ENCODE measurements at places on chromosomes 2 and 18.

GRCh38 chr18:40962784-40963183 is 992.2 kb upstream of the PIK3C3 start:
- no peak for DNase-seq

DNA sequence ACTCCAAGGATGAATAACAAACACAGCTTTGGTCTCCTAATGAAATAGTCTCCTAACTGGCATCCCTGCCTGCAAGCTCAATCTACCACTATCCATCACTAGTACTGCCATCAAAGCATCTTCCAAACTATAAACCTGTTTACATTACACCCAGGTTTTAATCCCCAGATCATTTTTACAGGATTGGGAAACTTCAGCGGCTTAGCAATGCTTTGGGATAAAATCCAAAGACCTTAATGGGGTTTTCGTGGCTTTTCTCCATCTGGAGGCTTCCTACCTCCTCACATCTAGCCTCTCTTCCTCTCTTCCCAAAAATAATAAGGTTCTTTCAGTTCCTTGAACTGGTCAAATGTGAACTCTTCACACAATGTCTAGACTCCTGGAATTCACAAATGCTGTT is 92.2 kb upstream of the SETBP1 start:
- no peak for DNase-seq

GRCh38 chr2:132979339-132980093 is 309.5 kb upstream of the LYPD1 start:
- DNase-seq, result no peak

GRCh38 chr2:240464514-240465241 is 29.2 kb downstream of the GPC1 start:
- DNase-seq, result peak; percentile 3

- no peak for DNase-seq
Observed at GRCh38 chr2:38159597-38159996, 83.6 kb upstream of the CYP1B1 start.

DNA sequence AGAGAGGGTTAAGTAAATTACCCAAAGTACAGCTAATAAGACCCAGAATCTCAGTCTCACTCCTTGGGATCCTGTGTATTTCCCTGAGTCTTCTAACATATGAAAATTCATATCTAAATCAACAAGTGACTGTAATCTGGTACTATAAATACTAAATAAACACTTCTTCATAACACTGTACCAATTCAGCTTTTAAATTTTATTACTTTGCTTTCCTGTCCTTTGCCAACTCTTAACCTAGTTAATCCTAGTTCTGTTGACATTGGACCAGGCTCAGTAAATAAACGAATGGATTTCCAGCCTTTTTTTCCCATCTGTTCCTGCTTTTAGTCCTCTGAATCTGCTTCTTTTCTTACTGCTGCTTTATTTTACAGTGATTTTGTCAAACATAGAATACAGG is 13.8 kb downstream of the MRPL35 start:
- DNase-seq, result no peak

GRCh38 chr2:72819501-72819900 is 6.3 kb downstream of the EXOC6B start:
- DNase-seq, result no peak

GRCh38 chr18:9608728-9609127 is 5.6 kb downstream of the PPP4R1 start:
- no peak for DNase-seq

- DNase-seq, result no peak
Observed at GRCh38 chr2:42342061-42342794, 18.8 kb downstream of the COX7A2L start.

DNA sequence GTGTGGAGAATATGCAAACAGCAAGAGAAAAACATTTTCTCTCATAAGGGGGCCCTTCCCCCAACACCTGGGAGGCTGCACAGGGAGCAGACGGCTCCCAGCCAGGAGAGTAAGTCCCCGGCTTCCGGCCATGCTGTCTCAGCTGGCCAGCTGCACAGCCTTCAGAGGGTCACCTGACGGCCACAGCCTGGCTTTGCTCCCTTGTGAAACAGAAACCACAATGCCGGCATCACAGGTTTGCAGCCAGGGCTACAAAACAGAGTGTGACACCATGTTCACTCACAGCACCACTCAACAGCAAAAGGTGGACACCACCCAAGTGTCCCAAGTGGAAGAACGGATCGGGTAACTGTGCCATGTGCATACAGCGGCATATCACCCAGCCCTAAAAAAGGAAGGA is 86.9 kb upstream of the GPC1 start:
- no peak for DNase-seq

- DNase-seq, result no peak
Observed at GRCh38 chr2:181675254-181675653, 5.1 kb downstream of the NEUROD1 start.

DNA sequence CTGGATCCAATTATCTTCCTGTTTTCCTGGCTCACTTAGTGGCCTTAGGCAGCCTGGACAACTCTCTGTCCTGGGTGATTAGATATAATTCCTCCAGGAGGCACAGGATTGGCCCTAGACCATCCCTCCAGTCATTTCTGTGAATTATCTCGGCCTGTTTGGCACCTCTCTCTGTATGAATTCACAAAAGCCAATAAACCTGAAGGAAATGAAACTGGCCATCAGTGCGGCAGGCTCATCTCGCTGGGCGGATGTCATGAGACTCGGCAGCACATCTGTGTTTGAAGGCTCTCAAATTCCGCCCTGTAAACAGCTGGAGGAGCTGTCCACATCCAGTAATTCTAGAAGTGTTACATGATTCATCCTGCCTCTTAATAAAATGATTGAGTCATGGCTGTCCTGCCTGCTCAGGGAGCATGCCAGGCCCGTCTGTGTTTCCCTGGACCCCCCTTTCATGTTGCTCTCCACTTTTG is 38.6 kb downstream of the ACOXL start:
- no peak for DNase-seq

- no peak for DNase-seq
Observed at GRCh38 chr18:28650860-28651259, 473.9 kb upstream of the CDH2 start.

DNA sequence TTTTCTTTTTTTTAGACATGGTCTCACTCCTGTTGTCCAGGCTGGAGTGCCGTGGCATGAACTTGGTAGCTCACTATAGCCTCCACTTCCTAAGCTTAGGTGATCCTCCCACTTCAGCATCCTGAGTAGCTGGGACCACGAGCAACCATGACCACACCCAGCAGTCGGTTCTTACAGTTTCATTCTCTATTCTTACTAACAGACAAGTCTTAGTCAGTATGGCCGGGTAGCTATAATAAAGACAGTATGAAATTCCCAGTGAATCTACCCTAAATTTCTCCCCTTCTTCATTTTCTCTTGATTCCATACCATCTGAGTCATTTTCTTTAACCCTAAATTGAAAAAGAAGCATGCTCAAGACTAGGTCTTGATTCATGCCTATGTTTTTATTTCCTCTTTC is 775.3 kb upstream of the NRXN1 start:
- no peak for DNase-seq

DNA sequence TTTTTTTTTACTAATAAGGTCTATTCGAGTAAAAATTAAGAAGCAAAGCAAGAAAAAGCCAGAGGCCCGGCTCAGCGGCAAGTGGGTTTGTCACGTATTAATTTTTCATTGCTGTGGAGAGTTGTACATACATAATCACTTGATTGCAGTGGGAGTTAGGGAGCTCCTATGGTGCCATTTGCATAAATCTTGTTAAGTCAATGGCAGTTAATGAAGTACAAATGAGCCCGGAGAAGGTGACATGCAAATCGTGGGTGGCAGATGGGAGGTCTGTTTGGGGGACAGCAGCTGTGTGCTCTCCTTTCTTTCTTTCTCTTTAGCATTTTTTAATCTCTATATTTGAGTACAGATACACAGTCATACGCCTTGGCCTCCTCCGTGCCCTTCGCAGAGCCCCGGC is 317.0 kb downstream of the AGAP1 start:
- no peak for DNase-seq

GRCh38 chr2:192500550-192501200 is 305.9 kb upstream of the TMEFF2 start:
- peak; percentile 53 for DNase-seq

DNA sequence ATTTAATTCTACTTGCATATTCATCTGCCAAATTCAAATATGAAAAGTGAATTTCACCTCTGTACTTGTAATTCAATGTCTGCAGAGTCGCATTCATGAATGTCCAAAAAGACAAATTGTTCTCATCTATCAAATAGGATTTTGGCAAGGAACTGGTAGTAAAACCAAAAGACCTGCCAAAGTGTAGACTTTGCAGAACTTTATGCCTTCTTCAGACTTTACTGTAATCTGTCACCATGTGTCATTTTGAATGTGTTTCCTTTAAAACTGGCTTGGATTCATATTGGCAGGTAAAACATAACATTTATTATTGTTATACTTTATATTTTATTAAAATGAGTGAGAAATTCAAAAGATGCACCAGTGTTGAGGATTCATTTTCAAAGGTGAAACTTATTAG is 701.9 kb upstream of the LINC00305 start:
- no peak for DNase-seq
